ENCODE measurements at places on chromosomes 12 and 14.

DNA sequence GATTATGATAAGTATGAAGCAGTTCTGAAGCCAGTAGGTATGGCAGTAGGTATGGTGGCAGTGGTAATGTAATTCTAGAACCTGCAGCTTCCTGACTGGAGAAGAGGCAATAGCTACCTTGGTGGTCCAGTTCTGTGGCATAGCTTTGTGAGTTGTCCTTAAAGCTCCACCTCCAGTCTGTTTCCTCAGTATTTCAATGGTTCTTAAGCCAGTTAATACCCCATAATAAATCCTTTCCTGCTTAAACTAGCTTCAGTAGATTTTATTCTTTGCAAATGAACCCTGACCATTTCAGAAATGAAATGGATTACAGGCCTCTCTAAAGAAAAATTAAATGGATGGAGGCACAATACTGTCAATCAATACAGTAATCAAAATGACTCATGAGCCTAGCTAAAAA, 117.8 kb upstream of the KRAS start:
- DNase-seq: no peak

GRCh38 chr14:50379563-50379962, 17.1 kb downstream of the CDKL1 start:
- no peak for DNase-seq

- DNase-seq: no peak
Measured at GRCh38 chr12:111410431-111411184, 4.9 kb downstream of the SH2B3 start.

DNA sequence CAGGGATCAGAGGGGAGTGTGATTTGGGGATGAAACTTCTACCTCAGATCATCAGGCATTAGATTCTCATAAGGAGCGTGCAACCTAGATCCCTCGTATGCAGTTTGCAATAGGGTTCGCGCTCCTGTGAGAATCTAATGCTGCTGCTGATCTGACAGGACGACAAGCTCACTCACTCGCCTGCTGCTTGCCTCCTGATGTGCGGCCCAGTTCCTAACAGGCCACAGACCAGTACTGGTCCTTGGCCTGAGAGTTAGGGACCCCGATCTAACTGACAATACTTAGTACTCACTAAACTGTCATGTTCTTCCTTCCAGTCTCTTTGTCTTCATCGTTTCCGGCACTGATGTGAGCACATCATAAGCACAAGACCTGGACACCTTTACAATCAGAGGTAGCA, 5.3 kb upstream of the RPLP0 start:
- no peak for DNase-seq

GRCh38 chr14:72517736-72518135, 376.2 kb downstream of the DPF3 start:
- no peak for DNase-seq

DNA sequence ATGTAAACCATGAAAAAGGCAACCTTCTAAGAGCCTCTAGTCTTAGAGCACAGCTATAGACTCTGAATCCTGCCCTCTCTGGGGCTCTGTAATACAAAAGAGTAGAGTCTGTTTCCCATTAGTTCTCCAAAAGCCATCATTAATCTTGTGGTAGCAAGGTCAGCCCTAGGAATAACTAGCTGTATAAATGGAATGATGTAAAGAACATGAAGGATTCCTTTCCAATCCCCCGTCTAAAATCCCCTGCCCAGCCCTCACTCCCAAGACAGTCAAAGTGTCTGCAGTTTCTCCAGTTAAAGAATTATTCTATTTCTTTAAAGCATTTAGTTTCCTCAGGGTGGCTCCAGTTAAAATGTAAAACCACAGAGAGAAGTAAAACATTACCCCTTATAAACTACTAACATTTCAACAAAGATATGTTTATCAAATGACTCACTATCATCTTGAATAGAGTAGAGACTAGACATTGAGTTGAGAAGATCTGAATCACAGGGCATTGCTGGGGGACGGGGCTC, 104.2 kb downstream of the ST8SIA1 start:
- no peak for DNase-seq

DNA sequence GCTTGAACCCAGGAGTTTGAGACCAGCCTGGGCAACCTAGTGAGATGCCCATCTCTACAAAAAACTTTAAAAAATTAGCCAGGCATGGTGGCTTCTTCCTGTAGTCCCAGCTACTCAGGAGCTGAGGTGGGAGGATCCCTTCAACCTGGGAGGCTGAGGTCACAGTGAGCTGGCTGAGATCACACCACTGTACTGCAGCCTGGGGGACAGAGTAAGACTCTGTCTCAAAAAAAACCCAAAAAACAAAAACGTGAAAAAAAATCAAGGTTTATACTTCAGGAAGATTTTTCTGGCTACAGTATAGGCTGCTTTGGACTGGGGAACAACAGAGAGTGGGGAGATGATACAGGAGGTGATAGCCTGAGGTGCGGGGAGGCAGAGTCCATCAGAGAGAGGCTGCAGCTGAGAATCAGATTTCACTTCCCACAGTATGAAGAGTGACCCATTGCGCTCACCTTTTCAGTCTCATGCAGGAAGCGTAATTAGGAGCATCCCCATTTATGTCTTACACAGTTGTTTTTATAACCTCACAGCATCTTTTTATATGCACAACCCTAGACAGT, 28.9 kb downstream of the DNAH10 start:
- no peak for DNase-seq

DNA sequence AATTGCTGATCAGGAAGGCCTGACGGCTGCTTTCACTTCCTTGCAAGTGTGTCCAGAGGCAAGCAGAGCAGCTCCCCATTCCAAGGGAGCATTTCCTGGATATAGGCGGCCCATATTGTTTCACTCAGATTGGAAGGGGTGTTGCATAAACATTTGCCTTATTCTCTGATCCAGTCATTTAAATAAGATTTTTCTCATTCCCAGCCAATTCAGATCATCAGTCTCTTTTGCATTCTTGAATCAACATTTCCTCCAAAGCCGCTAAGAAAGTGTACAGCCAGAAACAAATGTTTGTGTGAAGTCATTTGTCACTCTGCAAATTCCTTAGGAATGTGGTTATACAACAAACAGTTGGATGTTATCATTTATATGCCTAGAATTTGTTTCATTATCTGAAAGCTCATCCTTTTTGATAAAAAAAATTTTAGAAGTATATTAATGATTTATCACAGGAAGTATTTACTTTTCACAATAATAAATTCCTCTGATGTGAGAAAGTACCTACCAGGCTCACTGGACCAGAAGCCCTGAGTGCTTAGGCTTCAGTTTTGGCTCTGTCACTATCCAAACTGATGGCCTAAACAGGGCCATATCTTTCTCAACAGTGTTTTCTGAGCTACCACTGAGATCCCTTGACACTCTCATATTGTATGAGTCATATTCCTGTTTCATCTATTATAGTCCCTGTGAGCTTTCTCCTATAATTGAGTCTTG, 379.6 kb downstream of the CCDC91 start:
- no peak for DNase-seq

- DNase-seq: peak; percentile 59
Measured at GRCh38 chr12:51217133-51217967, 512 bp downstream of the POU6F1 start.

- no peak for DNase-seq
Measured at GRCh38 chr14:55352201-55352600, 59.4 kb downstream of the ATG14 start.

DNA sequence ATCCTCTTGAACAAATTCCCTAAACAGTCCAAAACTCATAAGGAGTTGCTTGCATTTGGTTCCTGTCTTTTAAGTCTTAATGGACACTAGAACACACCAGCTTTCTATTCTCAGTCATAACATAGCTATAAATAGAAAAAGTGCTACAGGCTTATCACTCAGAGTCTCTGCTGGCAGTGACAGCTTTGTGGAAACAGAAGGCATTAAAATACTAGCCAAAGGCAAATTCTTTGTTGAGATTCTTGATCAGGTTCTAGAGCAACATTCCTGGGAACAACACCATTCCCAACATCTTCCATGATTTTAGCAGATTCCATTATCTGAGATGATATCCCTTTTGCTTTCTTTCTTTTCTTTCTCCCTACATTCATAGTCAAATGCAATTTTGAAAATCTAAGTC, 207.7 kb upstream of the PLEKHG7 start:
- DNase-seq: no peak

DNA sequence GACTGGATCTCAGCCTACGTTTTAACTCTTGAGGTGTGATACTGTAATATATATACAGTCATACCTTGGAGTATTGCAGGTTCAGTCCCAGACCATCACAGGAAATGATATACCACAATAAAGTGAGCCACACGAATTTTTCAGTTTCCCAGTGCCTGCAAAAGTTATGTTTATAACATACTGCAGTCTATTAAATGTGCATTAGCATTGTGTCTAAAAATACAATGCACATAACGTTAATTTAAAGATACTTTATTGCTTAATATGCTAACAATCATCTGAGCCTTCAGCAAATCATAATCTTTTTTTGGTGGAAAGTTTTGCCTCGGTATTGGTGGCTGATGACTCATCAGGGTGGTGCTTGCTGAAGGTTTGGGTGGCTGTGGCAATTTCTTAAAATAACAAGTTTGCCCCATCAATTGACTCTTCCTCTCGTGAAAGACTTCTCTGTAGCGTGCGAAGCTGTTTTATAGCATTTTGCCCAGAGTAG, 18.9 kb downstream of the PYROXD1 start:
- no peak for DNase-seq

- DNase-seq: no peak
Measured at GRCh38 chr12:1523558-1524050, 70.8 kb downstream of the FBXL14 start.

DNA sequence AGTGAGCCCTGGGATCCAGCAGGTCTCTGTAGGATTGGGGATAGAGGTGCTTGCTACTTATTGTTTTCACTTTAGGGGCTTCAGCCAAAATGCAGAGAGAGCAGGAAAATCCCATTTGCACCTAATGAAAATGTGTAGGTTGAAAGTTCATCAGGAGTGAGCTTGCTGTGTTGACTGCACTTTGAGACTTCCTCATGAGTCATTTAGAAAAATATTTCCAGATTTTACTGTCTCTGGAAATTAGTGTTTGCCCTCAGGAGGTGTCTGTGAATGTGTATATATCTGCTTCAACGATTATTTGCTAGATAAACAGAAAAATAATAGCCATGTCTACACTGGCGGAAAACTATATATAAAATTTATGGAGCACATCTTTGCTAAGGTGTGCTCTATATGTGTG, 159.3 kb downstream of the CAND1 start:
- no peak for DNase-seq

DNA sequence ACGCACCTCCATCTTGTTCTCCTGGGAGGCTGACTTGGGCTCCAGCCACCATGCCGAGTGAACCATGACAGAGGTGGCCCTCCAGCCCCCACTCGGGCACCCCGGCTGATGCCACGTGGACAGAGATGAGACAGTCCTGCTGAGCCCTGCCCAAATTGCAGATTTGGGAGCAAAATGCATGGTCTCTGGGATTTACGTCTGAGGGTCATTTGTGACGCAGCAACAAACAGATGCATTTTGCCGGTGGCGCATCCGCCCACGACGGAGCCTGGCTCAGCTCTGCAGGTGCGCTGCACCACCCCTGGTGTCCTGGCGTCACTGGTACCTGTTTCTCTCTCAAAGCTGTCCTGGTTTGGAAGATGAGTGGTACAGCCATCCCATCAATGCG, 31.1 kb upstream of the INF2 start:
- DNase-seq: no peak

DNA sequence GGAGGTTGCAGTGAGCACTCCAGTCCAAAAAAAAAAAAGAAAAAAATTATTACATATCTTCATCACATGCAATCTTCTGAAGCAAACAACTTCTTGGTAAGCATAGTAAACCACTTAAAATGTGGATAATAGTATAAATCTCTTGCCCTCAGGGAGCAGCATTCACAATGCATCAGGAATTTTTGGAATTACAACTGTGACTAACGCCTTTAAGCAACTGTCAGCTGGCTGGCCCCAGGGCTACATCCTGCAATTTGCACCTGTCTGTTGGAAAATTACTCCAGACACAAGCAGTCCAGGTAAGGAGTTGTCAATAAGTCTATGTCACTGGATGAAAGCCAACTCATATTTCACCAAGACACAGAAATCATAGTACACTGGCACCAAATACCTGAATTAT, 5.5 kb upstream of the SLC7A7 start:
- DNase-seq: no peak

GRCh38 chr14:23639048-23639890, 3.1 kb downstream of the DHRS2 start:
- DNase-seq: no peak

DNA sequence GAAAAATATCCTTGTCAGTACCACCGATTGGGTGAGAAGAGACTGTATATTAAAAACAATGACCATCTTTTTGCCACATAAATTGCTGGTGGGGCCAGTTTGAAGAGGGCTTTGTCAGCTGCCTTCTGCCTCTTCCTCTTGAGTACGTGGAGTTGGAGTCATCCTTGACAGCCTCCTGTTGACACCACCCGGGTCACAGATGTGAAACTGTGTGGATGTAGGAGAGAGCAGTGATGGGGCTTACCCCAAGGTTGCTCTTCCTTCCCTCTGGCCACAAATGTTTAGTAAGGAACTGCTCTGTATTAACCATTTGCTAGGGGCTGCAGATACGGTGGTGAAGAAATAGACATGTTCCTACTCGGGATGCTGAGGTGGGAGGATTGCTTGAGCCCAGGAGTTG, 12.2 kb downstream of the PTPN11 start:
- no peak for DNase-seq

GRCh38 chr12:101824831-101825230, 5.9 kb downstream of the GNPTAB start:
- no peak for DNase-seq

DNA sequence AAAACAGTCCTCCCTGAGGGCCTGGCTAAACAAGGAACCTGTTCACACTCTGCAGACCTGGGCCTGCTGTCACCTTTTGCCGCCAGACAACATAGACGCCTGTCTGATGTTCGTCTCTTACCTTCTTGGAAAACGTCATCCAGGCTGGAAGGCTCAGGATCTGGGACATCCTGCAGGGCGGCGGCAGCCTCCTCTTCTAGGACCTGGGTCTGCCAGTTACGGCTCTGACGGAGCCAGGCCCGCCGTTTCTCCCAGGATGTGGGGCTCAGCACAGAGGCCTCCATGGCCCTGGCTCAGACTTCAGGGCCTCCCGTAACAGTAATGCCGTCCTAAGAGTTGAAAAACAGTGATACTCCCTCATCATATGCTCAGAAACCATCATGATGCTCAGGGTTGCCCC, 10.3 kb downstream of the TESPA1 start:
- DNase-seq: no peak

DNA sequence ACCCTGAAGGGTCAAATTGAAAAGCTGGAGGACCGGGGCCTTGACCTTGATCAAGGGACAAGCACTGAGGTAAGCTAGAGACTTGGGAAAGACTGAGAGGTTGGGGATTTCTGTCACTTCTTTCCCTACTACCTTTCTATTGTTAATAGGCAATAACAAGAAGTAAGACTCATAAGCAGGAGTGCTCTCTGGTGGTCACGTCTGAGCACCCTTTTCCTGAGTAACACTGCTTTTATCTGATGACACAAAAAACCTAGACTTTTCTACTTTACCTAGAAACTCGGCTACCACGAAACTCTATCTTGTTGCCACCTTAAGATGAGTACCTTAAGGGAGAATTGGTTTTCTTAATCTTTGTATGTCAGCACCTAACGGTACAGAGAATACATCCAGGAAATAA, 35.5 kb upstream of the PPFIBP1 start:
- DNase-seq: no peak
